Cerebellar nuclear complex (tissue), 1 donor: ENCODE measurements at places on chromosomes 3 and 15.

DNA sequence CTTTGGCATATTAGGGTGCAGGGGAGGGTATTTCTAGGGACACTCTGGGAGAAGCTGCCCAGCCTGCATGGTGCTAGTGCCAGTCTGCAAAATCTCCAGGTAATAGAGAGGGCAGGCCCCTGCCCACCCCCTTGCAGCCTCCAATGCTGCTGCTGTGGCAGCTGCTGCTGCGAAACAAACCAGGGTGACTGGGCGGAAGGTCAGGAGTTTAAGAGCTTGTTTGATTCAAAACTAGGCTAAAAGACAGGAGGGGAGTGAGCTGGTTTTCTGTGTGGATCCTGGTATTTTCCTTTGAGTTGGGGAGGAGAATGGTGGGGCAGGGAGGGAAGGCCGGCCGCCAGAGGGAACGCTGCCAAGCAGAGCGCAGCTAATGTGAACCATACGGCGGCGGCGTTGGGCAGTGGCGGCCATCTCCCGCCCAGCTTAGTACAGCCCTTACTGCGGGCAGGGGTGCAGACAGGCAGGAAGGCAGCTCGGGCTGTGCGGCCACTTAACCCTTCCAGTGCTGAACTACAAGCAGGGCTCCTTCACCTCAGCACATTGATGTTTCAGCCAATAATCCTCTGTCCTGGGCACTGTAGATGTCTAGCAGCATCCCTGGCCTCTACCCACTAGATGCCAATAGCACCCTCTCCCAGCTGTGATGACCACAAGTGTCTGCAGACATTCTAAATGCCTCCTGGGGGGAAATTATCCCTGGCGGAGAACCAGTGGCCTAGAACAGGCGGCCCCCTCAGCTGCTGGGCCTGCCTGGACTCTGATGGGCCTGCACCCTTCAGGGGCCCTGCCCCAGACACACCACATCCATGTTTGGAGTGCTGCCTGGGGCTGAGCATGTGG, 125.7 kb downstream of the EEFSEC start:
- no peak for DNase-seq

DNA sequence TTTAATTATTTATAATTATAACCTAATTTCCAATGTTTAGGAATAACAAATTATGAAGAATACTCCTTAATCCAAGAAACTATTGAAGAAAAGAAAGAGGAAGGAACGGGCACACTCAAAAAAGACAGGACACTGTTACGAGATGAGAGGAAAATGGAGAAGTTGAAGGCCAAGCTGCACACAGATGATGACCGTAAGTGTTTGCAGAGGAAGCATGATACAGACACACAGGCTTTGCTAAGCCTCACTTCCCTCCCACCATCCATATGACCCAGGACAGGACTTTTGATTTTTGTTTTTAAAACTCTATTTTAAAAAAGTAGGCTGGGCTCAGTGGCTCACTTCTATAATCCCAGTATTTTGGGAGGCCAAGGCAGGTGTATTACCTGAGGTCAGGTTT, 389.4 kb upstream of the TPM1 start:
- DNase-seq: no peak

GRCh38 chr3:153180860-153181372, 18.9 kb downstream of the RAP2B start:
- no peak for DNase-seq

DNA sequence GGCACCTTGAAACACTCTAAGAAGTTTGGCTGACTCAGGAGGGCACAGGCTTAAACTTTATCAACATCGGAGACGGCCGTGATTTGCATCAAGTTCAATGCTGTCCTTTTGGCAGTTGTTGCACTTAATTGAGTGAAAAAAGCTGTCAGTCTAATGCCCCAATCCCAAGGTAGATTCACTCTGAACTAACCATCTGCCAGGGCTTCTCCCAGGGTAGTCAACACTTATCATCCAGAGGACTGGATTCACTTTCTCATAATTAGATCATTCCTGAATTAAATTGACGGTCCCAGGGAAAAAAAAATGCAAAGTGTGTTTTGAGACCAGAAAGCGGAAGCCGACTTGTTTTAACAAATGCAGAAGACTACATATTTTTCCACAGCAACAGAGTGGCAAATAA, 28.5 kb downstream of the RORA start:
- DNase-seq: no peak

DNA sequence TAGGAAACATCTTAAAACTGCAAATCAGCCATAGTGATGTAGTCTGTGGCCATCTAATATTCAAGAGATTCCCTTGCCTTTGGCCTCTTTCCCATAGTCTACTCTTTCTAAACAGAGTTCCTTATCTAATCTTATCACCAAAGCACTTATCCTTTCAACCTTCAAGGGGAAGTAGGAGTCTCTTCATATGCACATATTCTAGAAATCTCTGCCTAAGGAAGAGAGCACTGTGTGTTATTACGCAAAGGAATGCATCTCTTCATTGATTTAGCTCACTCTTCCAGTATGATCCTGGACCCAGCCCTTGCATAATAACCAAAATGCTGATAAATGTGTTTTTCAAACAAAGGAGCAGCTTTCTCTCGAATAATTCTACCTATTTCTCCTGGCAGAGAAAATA, 253.7 kb upstream of the TPRG1 start:
- DNase-seq: no peak

DNA sequence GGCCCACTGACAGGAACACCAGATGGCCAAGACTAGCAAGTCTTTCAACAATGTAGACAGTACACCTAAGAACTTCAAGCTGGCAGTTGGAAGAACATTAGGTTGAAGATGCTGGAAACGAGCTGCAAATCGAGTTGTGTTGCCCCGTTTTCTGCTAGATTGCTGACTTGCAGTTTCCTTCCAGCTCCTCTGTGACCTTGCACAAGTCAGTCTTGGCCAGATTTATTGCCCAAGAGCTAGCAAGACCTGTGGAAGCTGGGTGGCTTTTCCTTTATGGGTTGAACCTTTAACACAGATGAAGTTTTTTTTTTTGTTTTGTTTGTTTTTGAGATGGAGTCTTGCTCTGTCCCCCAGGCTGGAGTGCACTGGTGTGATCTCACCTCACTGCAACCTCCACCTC, 2.9 kb upstream of the RBM6 start:
- DNase-seq: no peak

DNA sequence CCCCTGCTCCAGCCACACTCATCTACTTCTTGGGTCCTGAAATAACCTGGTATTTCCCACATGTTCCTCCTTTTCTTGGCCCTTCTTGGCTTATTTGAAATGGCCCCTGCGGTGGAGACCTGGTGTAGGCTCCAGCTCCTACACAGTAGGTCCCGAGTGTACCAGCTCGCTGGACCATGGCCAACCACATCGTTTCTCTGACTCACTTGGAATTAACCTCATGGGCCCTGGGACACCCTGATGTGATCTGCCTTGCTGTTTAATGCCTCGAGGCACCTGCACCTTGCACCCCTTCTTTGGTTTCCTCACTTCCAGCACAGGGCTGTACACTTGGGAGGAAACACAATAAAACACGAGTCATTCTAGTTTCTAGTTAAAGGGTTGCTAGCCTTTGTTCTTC, 60.3 kb downstream of the FEM1B start:
- no peak for DNase-seq
